Urinary bladder (tissue), 4 donors: ENCODE measurements at places on chromosomes 12 and 14. TPM values are rescaled to one million over a fixed set of nuclear protein-coding genes. Genes with fewer than 3 reads are reported as not detected.

DNA sequence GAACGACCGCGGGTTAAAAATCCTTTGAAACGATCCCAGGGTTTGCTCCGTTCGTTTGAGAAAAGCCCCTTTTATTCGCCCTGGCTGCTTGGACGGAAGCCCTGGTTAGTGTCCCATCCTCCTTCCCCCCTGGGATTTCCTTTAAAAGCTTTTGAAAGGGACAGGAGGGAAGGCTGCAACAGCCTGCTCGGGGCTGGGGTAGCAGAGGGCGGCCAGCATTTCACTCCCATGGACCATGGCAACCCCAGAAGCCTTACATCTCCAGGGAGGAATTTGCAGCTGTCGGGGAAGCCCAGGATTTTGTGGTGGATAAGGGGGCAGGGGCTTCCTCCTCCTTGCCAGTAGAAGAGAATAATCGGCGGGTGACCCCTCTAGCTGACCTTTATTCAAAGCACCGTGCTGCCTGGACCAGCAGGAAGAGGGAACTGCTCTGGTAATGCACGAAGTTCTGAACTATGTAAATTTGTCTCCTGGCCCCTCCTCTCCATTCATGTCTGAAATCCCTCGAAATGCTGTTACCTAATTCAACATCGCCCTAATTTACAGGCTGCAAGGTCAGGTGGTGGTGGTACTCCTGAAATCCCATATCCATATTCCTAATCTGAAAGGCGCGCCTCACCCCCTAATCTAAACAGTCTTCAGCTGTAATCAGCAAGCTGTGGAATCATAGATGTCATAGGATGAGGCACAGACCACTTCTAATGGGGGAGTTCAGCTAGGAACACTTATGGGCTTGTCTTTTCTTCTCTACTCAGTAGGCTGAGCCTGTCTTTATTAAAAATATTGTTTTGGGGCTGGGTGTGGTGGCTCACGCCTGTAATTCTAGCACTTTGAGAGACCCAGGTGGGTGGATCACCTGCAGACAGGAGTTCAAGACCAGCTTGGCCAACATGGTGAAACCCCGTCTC is 1.0 kb upstream of the CLIP1 start:
- no peak for DNase-seq

Gene OR6C75
- not detected for total RNA-seq

- no peak for DNase-seq
Measured at GRCh38 chr14:44945264-44945663, 16.5 kb downstream of the KLHL28 start.

DNA sequence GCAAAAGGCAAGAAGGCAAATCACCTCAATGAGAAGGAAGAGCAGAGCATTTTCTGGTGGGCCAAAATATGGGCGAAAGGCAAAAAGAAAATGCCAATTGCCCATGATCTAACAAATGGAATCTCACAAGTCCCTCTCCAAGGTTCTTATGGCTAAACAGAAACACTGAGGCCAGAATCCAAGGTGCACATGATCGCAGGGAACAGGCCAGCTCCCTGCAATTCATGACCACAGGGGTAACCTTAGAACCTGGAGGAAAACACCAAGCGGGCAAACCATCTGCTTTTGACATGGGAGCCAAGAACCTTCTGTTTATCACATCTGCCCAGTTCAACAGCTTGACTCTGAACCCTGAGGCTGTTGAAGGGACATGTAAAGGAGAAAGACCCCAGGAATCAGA is 60.0 kb downstream of the NT5DC3 start:
- no peak for DNase-seq

Gene JPH4
- total RNA-seq: 2.7 TPM

DNA sequence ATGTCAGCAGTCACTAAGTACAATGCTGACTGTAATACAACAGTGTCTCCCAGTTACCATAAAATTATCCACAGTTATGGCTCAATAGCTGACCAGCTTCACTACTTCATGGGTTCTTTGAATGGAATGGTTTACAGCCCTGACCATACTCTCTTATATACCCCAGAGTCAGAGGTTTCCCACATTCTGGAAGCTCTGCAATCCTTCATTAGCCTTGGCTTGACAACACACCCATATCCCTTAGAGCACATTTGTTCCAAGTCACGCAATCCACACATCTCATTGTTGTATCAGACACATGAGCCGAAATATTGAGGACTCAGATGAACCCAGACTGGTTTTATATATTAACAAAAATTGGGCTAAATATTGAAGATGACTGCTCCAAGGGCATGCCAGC is 209.4 kb upstream of the PLXNC1 start:
- no peak for DNase-seq

Gene MAX
- 37.3 TPM for total RNA-seq

GRCh38 chr12:91388573-91388972 is 206.0 kb upstream of the DCN start:
- peak; percentile 80 for DNase-seq

- DNase-seq: no peak
Measured at GRCh38 chr12:90366286-90366685, 588.7 kb downstream of the CCER1 start.

DNA sequence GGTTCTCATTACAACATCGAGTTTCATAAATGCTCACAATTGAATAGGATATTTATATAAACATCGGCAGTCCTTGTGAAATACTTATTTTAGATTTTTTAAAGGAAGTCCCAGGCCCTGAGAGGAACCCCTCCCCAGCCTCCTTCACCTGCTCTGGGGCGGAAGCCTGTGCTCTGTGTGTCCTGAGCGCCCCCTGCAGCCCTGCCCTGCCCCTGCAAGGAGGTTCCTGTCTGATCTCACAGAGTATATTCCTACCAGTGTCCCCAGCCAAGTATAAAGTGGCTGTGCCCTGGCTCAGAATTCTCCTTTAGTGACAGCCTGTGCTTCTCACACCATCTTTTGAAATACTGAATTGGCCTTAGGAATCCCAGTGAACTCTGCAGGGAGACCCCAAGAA is 659.5 kb downstream of the TMEM121 start:
- no peak for DNase-seq

Gene KLRC1
- total RNA-seq: 2.4 TPM

GRCh38 chr14:33941718-33942117 is 9.2 kb downstream of the EGLN3 start:
- no peak for DNase-seq

DNA sequence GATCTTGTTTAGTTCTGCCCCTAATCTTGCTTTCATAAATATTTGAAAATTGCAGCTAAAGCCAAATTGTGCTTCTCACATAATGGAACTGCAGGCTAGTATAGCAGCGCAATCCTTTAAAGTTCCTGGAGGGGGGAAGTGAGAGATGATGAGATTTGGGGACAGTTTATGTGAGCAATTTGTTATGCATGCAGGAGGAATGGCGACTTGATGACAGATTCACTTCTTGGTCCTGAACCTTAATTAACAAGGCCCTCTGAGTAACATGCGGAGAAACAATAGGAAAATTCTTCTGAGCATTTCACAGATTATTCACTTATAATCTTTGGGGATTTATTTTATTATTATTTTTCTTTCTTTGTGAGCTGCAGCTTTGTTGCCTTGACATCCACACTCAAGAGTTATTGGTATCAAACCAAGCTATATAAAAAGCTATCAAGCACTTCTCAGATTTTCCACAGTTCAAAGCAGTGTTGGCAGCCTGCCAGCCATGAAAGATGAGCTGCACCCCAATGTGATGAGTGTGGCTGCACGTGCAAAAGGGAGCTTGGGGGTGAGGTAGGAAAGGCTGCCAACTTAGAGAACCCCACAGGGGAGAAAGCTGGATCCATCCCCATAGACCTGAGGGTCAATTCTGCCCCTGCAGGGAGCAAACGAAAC is 1662.2 kb upstream of the FLRT2 start:
- DNase-seq: no peak

- no peak for DNase-seq
Measured at GRCh38 chr12:122137229-122137628, 36.8 kb downstream of the IL31 start.

Gene SRSF9
- 90.6 TPM for total RNA-seq

DNA sequence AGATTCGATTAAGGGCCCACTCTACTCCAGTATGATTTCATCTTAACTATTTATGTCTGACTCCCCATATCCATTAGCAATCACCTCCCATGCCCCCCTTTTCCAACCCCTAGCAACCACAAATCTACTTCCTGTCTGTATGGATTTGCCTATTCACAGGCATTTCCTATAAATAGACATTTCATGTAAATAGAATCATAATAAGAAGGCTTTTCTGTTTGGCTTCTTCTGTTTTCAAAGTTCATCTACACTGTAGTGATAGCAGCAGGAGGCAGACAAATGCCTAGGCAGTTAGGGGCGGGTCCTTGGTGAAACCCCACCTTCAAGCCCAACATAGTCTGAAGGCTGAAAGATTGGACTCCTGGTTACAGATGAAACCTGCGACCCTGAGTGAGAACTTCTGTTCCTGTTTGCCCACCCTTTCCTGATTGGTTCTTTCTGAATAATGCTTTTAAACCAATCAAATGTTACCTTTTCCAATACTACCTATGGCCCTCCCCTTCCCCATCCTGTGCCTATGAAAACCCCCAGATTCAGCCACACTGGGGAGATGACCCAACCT is 62.1 kb upstream of the HECTD1 start:
- DNase-seq: no peak

DNA sequence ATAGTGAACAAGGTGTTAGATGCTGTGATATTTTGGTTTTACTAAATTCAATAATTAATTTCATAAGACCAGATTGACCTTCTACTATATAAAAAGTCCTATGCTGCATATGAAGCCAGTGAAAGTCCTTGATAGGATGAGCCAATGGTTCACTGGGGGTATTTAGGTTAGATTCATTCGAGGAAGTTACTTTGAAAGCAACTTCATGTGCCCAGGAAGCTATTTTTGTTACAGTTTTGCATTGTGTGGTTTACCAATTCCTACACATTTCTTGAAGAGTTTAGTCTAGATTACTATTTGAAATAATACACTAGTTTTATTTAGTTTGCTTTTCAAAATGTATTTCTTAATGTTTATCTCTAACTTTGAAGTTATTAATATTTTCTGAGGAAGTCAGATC is 58.5 kb upstream of the RMST start:
- DNase-seq: no peak

DNA sequence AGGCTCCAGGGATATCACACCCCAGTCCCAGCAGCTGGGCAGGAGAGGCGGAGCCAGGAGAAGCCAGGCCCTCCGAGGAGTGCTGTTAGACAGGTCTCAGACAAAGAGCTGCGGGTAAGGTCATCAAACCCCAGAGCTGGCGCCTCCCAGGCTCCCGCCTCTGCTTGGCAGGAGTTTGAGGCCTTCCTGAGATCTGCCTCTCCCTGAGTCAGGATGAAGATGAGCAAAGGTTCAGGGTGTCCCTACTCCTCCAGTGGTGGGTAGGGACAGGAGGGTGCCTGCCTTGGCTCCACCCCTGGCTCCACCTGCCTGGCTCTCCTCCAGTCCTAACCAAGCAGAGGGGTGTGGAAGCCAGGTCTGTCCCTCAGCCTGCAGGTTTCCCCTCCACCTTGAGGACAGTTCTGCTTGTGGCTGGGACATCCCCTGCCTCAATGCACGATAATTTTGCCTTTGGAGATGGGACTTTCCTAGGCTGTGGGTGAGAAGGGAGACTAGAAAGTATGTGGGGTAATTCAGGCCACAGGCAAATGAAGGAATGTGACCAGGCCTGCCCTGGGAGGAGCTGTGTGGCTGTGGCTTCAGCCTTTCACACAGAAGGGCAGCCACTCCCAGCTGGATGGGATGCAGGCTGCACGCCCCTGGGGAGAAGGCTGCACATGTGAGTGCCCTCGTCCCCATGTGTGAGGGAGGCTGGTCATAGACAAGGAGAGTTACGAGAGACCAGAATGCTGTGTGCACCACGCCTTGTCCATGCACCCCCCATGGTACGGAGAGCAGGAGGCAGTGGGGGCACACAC is 2.2 kb downstream of the PLEKHG6 start:
- DNase-seq: no peak

Gene TAS2R14
- total RNA-seq: 20.3 TPM

DNA sequence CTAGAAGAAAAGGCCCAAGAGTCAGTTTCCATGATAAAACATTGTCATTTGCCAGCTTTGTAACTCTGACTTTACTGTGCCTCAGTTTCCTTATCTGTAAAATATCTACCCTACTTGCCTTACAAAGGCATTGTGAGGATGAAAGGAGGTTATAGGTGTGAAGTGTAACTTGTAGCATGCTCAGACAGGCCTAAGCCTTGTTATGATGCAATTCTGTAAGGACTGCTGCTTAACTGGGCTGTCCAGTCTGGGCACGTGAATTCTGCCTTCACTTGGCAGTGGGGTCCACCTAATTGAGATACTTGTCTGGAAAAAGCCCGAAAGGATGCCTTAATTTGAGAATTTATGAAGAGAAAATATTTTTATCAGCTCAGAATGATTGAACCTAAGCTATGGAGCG is 114.5 kb upstream of the DYRK2 start:
- no peak for DNase-seq
